IMR-90 (cell line): ENCODE measurements at places on chromosomes 5 and 9. TPM values are rescaled to one million over a fixed set of nuclear protein-coding genes. Genes with fewer than 3 reads are reported as not detected.

Gene MED22
- total RNA-seq = 6.9 and 7.9 TPM in 2 replicates

GRCh38 chr9:134433909-134434882, 107.9 kb downstream of the RXRA start:
- H3K4me3 ChIP-seq = no peak overlapping the region
- peaks cover 24% of the 10 kb centered on the region for H3K4me1 ChIP-seq
- H3K27me3 ChIP-seq = no peaks in the 10 kb centered on the region
- H3K36me3 ChIP-seq = peaks cover 32% of the 10 kb centered on the region; the same call in 1 of the 2 replicates

DNA sequence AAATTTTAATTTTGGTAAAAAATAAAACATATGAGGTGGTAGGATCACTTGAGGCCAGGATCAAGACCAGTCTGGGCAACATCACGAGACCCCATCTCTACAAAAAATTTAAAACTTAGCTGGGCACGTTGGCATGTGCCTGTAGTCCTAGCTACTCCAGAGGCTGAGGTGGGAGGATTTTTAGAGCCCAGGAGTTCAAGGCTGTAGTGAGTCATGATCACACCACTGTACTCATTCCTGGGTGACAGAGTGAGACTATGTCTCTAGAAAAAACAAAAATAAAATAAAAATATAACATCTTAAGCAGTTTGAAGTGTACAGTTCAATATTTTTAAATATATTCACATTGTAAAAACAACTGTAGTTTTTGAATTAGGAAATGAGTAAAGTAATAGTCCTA, 108.3 kb downstream of the SMIM15 start:
- DNase-seq = peak; percentile 25
- no peak overlapping the region for H3K27ac ChIP-seq
- peaks cover 4% of the 10 kb centered on the region; the same call in 1 of the 2 replicates for H3K4me1 ChIP-seq
- H3K27me3 ChIP-seq = no peaks in the 10 kb centered on the region
- no peaks in the 10 kb centered on the region for H3K36me3 ChIP-seq

GRCh38 chr5:56195016-56195415, 38.1 kb downstream of the ANKRD55 start:
- no peaks in the 10 kb centered on the region for H3K36me3 ChIP-seq
- H3K27ac ChIP-seq = no peak overlapping the region
- no peak for DNase-seq
- peaks cover 2% of the 10 kb centered on the region; the same call in 1 of the 2 replicates for H3K4me1 ChIP-seq
- no peaks in the 10 kb centered on the region for H3K27me3 ChIP-seq

GRCh38 chr9:136283291-136284235, 20.3 kb downstream of the CCDC187 start:
- H3K36me3 ChIP-seq = no peaks in the 10 kb centered on the region
- H3K27ac ChIP-seq = no peak overlapping the region
- DNase-seq = peak; percentile 52

Gene SCGB3A2
- total RNA-seq = not detected in 2 replicates

DNA sequence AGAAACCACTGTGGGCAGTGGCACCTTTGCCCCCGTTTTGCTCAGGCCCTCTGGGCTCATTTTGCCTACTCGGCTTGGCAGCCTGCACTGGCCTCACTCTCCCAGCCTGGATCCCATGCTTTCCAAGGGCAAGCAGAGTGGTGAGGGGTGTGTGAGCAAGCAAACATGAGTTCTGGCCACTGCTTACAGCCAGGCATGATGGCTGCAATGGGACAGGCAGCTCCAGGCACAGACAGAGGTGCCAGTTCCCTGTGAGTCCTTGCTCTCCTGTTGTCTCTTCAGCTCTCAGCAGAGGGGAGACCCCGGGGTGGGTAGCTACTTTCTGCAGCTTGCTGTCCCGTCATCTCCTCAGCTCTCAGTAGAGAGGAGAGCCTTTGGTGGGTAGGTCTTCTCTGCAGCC, 35.2 kb upstream of the TYRP1 start:
- H3K27ac ChIP-seq = no peak overlapping the region
- H3K4me3 ChIP-seq = no peak overlapping the region
- no peaks in the 10 kb centered on the region for H3K4me1 ChIP-seq
- H3K27me3 ChIP-seq = no peaks in the 10 kb centered on the region
